ENCODE measurements at places on chromosomes 7 and 10.
A peak's percentile ranks its signal among the peaks of the same experiment; 100 is the strongest.

DNA sequence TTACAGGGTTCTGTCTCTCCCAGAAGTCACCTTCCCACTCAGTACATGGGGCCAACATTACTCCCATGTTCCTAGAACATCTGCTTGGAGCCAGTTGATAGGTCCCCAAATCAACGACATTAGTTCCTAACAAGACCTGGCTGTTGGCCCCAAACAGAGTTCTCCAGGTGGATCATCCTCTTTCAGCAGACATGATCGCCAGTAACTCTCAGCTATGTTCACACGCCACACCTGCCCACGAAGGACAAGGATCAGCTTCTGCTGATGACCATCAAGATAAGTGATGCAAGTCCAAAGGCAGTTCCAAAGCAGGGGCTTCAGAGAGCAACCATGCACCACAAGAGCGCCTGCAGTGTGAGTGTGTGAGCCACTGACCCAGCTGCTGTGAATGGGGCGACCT is 11.0 kb downstream of the ZNF777 start:
- no peak for DNase-seq

DNA sequence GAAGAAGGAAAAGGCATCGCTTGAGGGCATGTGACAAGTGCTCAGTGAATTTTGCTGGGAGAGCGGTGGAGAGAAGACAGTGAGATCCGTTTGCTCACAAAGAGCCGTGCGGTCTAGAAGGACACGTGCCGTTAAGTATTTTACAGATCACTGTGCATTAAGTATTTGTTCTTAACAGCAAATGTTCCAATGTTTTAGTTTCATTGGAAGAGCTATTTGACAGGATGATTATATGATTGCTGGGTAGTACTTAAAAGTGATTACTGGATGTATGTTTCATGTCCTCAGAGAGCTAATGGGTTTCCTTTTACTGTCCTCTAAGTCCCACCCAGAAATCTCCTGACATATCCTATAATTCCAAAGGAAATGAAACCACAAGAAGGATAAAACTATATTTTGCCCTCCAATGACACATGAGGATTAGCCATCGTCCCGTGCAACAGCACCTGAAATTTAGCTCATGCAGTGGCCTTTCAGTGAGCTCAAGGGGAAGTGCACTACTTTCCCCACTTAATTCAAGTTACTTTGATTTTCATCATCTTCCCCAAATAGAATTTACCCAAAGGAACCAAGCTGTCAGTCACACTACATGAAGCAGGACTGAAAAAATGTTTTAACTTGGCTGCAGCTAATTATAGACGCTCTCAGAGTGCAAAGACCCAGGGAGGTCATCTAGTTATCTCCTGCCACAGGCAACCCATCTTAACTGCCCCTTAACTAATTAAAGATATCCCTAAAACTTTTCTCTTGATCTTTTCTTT is 80.3 kb downstream of the KLF6 start:
- DNase-seq, result peak; percentile 47

- no peak for DNase-seq
These were observed 38.1 kb upstream of the WDR11 start for GRCh38 chr10:120813085-120813484.

GRCh38 chr10:18710201-18710653 is 51.0 kb downstream of the ARL5B start:
- no peak for DNase-seq

- DNase-seq, result no peak
These were observed at the start of gene ADCYAP1R1 for GRCh38 chr7:31051598-31052486. Gene ADCYAP1R1 (plus strand): TSS chr7:31052308. CDS start chr7:31063265, 10,957 bp downstream.

- no peak for DNase-seq
These were observed 282.2 kb upstream of the GALNT17 start for GRCh38 chr7:70849580-70850235.

GRCh38 chr7:135001390-135002165 is 15.3 kb downstream of the AGBL3 start:
- no peak for DNase-seq

GRCh38 chr7:34406848-34407530 is 251.0 kb upstream of the NPSR1 start:
- DNase-seq, result no peak

- DNase-seq, result no peak
These were observed 1503.7 kb downstream of the REEP3 start for GRCh38 chr10:65024886-65025285.

DNA sequence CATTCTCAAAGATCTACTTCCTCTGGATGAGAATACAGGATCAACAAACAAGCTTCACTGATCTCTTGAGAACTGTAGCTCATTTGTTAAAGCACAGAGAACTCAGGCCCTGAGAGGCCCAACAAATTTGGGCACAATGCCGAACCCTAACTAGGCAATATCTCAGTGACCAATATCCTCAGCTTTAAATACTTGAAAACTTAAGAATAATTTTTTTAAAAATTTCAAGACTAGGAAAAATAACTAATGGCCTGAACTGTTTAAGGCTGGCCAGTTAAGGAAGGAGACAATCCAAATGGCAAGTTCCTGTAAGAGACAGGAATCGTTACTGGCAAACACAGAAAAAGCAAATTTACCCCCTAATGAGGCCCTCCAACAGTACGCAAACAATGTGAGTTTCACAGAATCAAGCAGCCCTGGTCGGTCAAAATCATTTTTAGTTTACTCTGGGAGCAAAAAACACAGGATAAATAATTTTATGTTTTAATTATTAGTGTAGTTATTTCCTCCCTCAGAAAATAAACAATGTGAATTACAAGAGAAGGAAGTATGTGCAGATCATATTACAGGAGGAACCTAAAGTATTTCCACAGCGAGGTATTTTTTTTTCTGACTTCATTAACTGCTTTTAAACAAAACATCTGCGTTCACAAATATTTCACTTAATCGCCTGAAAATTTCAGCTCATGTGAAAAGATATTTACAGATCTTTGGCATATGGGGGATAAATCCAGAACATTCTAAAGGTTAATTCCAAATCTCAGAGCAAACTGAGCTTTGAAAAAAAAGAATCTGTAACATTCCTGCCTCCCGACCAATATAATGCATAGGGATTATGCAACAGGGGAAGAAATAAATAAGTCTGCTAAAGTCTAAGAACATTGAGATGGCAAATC is 39.5 kb downstream of the NT5C2 start:
- DNase-seq, result no peak

DNA sequence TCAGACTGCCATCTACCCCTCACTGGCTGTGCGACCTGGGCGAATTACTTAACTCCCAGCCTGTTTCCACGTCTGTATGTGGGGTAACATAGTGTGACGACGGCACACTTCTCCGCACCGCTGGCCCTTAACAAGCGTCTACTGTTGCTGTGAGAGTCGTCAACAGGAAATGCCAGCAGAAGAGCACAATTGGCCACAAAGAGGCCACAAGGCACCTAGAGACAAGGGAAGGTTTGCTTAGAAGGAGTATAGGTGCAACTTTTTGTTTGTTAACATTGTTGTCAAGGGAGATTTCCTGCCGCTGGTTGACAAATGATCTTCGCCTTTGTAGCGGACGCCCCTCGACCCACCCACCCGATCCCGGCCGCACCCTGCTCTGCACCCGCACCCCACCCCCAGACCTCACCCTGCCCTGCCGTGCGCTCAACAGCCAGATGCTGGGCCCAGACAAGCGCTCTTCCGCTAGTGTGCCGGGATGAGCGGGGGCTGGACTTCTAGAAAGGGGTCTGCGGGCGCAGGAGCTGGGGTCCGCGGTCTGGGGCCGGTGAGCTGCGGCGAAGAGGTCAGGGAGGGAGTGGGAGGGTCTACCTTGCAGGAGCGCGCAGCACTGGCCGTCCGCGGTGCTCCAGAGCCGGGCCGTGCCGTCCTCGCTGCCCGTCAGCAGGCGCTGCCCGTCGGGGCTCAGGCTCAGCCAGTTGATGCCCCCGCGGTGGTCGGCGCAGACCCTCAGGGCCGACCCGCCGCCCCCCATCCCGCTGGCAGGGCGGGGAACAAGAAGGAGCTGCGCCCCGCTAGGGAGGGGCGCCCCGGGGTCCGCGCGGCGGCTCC is 785 bp downstream of the WDR86 start:
- DNase-seq, result peak; percentile 14

DNA sequence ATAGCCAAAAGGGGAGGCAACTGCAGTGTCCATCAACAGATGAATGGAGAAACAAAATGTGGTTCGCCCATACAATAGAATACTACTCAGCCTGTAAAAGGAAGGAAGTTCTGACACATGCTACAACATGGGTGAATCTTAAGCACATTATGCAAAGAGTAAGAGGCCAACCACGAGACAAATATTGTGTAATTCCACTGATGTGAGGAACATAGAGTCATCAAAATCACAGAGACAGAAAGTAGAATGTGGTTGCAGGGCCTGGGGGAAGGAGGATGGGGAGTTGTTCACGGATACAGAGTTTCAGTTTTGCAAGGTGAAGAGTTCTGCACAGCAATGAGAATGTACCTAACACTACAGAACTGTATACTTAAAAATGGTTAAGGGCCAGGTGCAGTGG is 13.7 kb upstream of the C10orf71 start:
- peak; percentile 74 for DNase-seq

DNA sequence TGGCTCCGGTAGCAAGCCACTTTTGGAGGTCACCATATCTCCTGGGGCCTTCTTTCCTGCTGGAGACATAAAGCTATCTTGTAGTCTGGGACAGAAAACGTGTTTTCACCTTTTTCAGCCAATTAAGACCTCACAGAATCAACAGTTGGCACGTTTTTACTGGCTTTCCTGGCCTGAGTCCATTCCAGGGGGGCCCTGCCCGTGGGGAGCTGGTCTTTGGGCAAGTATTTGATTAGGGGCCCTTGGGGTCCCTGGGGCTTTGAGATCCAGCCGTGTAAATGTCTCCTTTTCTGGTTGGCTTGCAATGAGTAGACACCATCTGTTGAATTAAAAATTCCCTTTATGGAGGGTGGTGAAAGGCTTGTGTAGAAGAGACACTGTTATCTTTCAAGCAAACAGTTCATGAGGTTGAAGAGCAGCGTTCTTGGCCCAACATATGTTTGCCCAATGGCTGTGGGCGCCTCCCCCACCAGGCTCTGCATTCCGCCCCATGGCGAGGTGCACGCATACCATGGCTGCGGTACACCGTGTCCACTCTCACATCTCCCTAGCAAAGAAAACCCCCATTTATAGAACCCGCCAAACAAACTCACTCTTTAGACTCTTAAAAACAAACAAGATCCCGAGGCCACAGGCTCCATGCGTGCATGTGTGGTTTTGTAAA is 593.2 kb downstream of the LRMDA start:
- no peak for DNase-seq

DNA sequence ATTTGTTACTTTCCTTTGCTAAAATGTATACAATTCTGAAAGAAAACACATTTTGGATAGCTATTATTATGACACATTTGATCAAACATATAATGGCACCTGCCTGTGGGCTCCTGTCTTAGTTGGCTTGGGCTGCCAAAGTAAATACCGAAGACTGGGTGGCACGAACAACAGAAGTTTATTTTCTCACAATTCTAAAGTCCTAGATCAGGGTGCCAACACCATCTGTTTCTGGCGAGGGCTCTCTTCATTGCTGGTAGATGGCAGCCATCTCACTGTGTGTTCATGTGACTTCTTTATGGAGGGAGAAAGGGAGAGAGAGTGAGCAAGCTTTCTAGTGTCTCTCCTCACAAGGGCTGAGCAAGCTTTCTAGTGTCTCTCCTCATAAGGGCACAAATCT is 195.8 kb upstream of the FAM3C start:
- DNase-seq, result no peak

DNA sequence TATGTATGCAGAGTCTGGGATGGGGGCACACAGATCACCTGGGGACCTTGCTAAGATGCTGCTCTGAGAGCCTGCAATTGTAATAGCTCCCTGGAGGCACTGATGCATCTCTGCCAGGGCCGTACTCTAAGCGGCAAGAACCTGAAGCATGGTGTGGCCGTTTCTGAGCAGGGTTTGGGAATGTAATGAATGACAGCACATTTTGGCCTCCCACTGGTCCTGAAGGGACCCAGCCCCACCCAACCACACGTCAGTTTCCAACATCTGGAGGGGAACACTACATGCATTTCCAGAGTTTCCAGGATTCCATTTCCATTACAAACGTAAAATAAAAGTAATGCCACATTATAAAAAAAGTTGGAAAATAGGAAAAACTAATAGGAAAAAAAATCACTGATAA is 14.0 kb downstream of the ZCCHC24 start:
- DNase-seq, result no peak

DNA sequence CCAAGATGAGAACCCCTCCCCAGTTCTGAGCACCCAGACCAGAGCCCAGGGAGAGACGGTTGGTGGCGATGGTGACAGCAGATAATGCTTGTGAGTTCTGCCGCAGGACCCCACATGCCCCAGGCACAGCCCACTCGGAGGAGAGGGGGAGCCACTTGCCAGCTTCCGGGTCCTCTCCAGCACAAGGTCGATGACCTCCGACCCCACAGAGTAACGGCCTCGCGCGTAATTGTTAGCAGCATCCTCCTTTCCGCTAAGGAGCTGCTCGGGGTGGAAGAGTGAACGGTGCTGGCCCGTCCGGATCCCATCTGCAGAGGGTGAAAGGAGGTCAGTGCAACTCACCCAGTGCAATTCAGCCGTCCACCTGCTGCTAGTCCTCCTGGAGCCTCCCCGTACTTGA is 9.5 kb downstream of the TUBAL3 start:
- DNase-seq, result no peak

DNA sequence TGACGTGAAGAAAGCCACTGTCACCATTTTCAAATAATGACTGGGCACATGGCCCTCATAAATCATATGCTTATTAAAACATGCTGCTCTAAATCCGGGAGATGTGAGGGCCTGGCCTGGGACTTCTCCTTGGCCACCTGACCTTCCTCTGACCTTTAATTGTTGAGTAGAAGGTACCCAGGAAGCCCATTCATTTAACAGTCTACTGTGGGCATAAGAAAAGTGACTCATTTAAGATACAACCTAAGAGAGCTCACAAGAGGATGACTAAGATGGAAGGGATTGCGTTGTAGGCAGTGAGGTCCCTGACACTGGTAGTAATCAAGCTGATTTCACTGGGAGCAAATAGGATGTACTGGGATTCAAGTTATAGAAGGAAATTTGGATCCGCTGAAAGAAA is 203.4 kb upstream of the GPR26 start:
- DNase-seq, result peak; percentile 68

GRCh38 chr7:56097700-56098099 is 4.9 kb upstream of the PHKG1 start:
- DNase-seq, result peak; percentile 47

GRCh38 chr7:155995183-155995612 is 182.9 kb upstream of the SHH start:
- peak; percentile 20 for DNase-seq

DNA sequence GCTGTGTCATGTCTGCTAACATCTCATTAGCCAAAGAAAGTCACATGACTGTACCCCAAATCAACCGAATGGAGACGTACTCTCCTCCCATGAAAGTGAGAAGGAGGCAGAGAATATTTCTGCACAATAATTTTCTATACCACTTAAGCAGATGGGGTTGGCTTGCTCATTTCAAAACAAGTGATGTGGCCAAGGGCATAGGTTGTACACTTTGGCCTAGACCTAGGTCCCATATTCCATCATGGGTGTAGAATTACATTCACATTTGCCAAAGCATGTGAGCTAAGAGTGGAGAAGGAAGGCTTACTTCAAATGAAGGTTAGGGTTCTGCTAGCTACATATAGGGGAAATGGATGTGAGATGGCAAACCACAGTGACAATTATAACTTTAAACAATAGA is 83.0 kb downstream of the ZNF365 start:
- no peak for DNase-seq

GRCh38 chr7:16295558-16295957 is 125.8 kb downstream of the CRPPA start:
- no peak for DNase-seq

Data from suppressor macrophage (primary cell).